Stimulated activated CD8-positive, alpha-beta memory T cell treated with anti-CD3 and anti-CD28 coated beads, Interleukin-4, amount 100 ng/mL, for 1 hour (primary cell): ENCODE measurements at places on chromosomes 3 and 15.

DNA sequence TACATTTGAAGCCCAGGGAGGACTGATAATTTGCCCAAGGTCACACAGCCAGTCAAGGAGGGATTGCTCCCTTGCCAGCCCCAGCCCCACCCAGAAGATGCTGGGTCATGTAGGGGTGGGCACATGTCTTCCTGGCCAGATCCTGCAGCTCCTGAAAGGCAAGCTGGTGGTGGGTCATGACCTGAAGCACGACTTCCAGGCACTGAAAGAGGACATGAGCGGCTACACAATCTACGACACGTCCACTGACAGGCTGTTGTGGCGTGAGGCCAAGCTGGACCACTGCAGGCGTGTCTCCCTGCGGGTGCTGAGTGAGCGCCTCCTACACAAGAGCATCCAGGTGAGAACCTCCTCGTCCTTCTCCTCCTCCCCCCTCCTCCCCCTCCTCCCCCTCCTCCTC lies 13.2 kb downstream of the ISG20 start:
- DNase-seq, result no peak

DNA sequence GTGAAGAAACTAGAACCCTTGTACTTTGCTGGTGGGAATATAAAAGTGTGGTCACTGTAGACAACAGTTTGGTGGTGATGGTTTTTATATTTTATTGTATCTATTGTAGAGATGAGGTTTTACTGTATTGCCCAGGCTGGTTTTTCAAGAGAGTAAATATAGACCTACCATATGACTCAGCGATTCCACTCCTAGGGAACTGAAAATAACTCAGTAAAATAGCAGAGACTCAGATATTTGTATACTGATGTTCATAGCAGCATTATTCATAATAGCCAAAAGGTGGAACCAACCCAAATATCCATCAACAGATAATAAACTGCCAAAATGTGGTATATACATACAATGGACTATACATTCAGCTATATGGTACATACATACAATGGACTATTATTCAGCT lies 68.8 kb upstream of the IL12A start:
- no peak for DNase-seq

- no peak for DNase-seq
Measured at GRCh38 chr3:120344349-120344748, 4.8 kb downstream of the LRRC58 start.

GRCh38 chr3:60765776-60766175 lies 485.5 kb downstream of the FHIT start:
- no peak for DNase-seq

DNA sequence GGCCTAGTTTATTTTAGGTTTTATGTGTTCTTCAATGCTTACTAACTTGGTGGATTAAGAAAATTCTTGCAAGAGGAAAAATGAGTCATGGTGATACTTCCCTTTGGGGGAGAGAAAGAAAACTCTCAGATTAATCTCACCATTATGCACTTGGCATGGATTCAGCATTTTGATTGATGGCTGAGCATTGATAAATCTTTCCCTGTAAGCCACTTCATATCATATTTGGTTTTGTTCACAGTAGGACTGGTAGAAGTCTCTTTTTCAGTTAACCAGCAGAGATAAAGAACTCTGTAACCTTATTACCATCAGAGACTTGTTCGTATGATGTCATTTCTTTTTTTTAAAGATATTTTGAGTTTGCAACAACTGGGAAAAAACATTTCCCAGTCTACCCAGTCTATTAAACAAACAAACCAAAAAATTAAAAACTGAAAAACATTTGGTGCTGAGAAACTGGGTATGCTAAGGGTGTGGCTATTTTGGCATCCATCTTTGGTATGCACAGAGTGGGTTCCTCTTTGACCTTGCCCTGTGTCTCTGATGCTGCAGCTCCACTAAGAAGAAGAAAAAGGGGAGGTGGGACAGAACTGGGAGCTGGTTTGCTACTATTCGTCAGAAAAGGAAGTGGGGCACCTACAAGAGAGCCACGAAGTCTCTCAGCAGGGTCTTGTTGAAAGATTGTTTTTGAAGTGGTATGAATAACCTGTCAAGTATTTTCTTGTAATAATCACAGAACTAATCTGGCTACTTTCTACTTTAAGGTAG lies 17.2 kb downstream of the TMOD3 start:
- no peak for DNase-seq

- DNase-seq, result no peak
Measured at GRCh38 chr15:86135041-86135440, 55.4 kb downstream of the AGBL1 start.

- no peak for DNase-seq
Measured at GRCh38 chr15:92035551-92035950, 182.0 kb downstream of the SLCO3A1 start.

DNA sequence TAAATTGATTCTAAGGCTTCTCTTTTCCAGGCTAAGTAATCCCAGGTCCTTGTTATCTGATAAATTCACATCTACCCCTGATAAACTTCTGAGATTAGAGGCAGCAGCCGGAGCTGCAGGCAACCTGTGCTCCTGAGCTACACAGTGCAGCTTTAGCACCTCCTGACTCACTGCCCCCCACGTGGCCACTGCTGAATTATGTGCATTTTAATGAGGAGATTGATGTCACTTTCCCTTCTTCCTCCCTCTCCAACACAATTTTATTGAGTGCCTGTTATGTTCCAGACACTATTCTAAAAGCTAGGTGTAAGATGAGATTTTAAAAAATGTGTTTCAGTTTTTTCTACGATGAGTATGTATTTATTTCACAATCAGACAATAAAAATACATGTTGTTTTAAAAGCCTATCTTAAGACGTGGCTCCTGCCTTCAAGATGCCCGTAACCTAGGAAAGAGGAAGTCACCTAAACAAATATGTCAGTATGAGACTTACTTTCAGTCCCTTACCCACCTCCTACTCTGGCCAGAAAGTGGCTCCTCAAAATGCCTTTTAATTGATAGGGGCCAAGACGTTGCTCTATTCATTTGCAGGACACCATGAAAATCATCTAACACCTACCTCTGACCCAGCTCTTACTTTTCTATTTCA lies 161.5 kb upstream of the PFN2 start:
- no peak for DNase-seq

GRCh38 chr3:10995871-10996270 lies 3.3 kb downstream of the SLC6A1 start:
- DNase-seq, result no peak

DNA sequence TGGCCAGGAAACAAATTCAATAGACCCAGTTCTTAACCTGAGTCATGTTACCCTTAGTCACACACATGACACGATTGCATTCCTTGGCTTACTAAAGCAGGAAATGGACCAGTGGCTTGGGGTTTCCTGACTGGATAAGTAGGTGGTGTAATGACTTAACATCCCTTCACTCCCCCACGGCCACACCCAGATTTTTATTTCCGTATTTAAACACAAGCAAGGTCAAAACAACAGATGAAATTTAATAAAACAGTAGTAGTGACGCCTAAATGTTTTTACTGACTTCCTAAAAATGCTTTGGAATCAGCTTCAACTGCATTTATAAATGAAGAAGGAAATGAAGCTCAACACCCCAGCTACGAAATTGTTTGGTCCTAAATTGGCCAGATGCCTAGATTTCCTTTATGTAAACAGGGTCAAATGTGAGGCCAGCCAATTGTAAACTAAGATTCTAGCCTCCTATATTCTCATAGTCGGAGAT lies 324.3 kb downstream of the CHST2 start:
- DNase-seq, result no peak

- no peak for DNase-seq
Measured at GRCh38 chr3:78732893-78733292, 1034.9 kb downstream of the ROBO1 start.

- no peak for DNase-seq
Measured at GRCh38 chr3:128357538-128357937, 109.2 kb downstream of the DNAJB8 start.

- DNase-seq, result no peak
Measured at GRCh38 chr3:11624704-11625375, 18.9 kb downstream of the VGLL4 start.

DNA sequence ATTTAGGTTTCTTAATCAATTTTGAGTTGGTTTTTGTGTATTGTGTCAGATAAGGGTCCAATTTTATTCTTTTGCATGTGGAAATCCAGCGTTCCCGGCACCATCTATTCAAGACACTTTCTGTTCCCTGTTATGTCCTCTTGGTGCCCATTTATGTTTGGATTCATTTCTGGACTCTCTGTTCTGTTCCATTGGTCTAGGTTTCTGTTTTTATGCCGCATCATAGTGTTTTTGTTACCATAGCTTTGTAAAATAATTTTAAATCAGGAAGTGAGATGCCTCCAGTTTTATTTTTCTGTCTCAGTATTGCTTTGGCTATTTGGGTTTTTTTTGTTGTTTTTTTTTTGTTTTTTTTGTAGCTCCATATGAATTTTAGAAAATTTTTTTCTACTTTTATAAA lies 97.1 kb downstream of the LRRC28 start:
- no peak for DNase-seq

- DNase-seq, result no peak
Measured at GRCh38 chr3:51977446-51978142, 2.7 kb downstream of the ABHD14A start.

GRCh38 chr3:25693238-25693637 lies 28.5 kb upstream of the TOP2B start:
- DNase-seq, result no peak

GRCh38 chr3:88779482-88779881 lies 327.9 kb upstream of the EPHA3 start:
- no peak for DNase-seq

- no peak for DNase-seq
Measured at GRCh38 chr15:42149493-42150218, 6.8 kb downstream of the PLA2G4F start.

DNA sequence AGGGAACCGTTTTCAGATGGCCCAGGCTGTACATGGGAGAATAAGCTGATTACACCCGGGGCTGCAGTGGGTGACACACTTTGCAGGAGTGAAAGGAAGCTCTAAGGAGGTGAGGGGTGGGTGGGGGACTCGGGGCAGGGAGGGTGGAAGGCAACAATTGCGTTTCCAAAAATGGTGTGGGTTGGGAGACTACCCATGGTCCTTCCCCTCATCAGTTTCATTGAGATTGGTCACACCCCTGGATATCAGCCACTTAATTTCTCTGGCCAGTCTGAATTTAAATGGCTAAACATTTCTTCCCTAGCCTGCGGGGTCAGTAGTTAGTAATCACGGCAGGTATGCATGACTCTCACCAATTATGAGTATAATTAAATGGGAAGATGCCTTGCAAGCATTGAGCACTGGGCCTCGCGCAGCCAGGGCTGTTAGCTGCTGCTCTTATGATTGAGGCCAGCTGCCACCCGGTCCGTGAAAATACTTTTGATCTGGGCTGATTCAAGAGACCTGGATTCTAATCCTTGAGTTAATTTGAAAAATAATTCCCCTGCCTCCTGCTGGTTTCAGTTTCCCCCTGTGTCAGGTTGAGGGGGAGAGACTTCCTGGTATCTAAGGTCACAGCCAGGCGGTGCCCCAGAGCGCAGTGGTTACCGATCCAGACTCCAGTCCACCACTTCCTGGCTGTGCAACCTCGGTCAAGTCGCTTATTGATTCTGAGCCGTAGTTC lies 23.3 kb downstream of the SLC6A6 start:
- no peak for DNase-seq

DNA sequence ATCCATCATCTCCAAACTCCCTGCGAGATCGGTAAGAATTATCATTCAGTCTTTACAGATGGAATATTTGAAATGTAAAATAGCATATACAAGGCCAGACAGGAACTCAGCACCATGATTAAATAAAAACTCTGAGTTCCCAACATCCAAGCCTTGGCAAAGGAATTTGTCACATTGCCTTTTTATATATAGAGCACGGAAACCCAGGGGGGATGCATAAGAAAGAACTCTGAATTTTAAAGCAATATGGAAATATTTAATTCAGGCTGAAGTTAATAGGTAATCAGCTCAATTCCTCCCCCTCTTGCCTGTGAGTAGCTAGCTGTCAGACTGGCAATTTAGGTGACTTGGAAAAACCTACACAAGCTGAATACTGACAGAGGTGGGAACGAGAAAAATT lies 217.9 kb upstream of the KCNMB2 start:
- no peak for DNase-seq

- DNase-seq, result no peak
Measured at GRCh38 chr3:25633919-25634318, 30.8 kb downstream of the TOP2B start.

DNA sequence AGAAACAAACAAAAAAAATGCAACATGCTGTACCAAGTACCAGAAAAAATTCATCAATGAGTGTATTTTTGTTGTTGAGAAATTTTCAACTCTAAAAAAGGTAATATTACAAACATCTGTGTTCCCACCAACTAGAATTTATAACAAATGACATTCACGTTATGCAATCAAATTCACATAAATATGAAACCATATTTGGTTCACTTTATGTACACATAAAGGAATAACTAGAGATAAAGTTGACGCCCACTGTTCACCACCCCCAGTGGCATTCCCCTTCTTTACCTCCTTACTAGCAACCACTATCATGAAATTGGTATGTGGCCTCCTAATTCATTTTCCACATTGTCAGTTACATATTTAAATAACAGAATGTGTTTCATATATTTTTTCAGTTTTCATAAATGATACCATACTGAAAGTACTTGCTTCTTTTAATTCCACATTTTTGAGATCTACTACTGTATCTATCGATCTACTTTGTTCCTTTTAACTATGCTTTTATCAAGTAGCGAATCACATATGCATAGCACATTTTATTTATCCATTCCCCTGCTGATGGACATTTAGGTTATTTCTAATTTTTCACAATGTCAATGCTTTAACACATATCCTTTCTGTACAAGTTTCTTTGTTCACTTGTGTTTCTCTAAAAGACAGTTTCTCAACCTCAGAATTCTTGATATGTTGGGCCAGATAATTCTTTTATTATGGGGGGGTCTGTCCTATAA lies 34.5 kb downstream of the TBC1D5 start:
- DNase-seq, result no peak

DNA sequence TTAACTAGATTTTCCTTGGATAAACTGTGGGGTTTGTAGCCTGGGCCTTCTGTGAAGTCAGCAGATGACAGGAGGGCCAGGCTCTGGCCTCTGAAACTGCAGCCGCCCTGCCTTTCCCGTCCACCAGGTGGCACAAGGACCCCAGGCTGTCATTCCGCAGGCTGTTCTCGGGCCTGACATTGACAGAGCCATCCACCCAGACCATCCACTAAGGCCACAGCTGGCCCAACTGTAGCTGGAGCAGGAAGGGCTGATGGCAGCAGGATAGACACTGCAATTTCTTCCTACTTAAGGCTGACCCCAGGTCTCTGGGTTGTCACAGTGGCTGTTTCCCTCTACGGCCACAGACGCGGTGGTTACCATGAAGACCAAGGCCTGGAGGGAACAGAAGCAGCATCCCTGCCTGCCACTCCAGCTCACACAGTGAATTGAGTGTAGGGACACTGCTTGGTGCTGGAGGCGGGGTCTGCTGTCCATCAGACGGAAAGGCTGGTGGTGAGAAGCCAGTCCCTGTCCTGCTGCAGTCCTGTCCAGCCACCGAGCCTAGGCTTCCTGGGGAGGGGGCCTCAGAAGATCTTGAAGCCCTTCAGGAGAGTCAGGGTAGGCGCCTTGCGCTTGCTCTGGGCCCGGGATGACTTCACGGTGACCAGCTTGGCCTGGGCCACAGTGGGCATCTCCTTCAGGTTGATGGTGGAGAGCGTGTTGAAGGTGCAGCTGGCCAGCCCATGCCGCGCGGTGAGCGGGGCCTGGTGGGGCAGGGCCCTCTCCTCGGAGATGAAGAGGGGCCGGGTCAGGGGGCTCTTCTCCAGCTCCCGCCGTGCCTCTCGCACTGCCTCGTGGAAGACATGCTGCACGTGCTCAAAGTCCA lies 9.4 kb downstream of the SLC51B start:
- no peak for DNase-seq

- no peak for DNase-seq
Measured at GRCh38 chr3:136149667-136150066, 46.5 kb downstream of the MSL2 start.

GRCh38 chr15:36596915-36597314 lies 17.5 kb downstream of the CDIN1 start:
- DNase-seq, result no peak
